ENCODE measurements at places on chromosomes 7 and 10.

DNA sequence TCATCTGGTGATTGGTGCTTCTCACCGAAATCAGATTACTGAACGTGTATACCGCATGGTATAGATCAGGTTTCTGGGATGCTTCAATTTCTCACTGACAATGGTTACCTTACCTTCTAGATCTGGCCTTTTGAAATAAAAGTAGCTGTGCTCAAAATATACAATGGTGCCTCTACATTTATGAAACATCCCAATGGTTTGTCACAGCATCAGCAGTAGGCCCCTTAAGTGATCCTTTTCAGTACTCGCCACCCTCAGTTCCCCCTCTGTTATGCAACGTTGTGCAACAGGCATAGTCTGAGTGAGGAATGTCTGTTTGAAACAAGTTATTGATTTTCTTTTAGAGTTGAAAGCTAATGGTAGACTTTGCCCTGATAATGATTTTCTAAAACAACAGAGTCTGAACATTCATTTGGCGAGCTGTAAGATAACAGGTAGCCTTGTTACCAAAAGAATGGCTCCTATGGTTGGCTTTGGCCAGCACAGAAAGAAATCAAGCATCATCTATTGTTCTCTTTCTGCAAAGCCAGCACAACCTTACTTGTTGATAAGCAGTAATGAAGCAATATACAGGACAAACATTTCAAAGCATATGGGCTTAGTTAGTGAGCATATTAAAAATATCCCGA is 693.9 kb downstream of the PARD3 start:
- DNase-seq = no peak

GRCh38 chr7:37726016-37726415 is 42.5 kb downstream of the GPR141 start:
- DNase-seq = no peak

- DNase-seq = no peak
Measured at GRCh38 chr10:57972783-57973182, 294.9 kb downstream of the IPMK start.

DNA sequence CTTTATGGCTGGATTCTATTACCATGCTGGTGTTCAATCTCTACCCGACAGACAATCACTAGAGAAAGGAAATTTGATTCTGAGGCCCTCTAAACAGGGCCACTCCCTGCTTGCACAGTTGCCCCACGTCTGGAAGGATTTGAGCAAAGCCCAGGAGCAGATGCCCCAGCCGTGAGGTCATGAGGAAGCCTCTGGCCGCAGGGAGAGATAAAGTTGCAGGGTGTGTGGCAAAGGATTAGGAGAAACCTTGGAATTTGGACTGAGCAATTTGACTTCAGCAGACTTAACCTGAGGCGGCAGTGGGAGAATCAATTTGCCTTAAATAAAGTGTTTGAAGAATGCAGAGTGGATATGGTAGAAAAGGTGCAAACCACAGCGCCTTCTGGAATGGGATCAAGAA is 40.2 kb upstream of the KLF6 start:
- no peak for DNase-seq

DNA sequence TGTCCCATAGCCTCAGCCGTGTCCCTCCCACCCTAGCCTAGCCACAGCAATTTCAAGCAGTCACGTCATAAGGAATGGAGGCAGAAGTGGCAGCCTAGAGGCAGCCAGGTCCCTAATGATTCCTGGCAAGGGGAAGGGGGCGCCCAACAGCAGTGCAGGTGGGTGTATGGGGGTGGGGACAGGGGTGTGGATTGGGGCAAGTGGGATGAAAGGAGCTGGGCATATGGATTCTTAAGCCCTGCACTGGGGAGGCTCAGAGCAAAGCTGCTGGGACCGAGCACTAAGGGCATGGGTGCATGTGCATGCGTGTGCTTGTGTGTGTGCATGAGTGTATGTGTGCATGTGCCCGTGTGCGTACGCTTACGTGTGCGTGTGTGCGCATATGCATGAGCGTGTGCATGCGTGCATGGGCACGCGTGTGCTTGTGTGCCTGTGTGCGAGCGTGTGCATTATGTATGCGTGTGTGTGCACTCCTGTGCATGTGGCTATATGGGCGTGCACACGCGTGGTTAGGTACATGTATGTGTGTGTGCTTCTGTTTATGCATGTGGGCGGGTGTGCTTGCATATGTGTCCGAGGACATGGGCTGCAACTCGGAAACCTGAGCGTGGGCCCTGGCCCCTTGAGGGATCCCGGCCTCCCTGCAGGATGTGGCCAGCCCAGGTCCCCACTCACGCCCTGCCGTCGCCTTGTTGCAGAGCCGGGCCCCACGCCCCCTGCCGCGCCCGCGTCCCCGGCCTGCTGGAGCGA is 34.1 kb downstream of the SH2B2 start:
- DNase-seq = no peak

GRCh38 chr7:2104716-2105115 is 128.0 kb downstream of the MAD1L1 start:
- no peak for DNase-seq
